SJSA1 (cell line): ENCODE measurements at places on chromosomes 11 and 22. TPM values are rescaled to one million over a fixed set of nuclear protein-coding genes. Genes with fewer than 3 reads are reported as not detected.

GRCh38 chr11:134878785-134879184 lies 466.7 kb upstream of the B3GAT1 start:
- DNase-seq = no peak

GRCh38 chr11:88553204-88553603 lies 215.7 kb upstream of the CTSC start:
- DNase-seq = no peak

Gene USP2
- 0.21 TPM in 1 of 2 replicates, not detected in the other for total RNA-seq

- DNase-seq = no peak
Observed at GRCh38 chr11:3200388-3201111, 18.1 kb downstream of the MRGPRG start.

GRCh38 chr11:122076512-122077120 lies 39.4 kb downstream of the BLID start:
- no peak for DNase-seq

DNA sequence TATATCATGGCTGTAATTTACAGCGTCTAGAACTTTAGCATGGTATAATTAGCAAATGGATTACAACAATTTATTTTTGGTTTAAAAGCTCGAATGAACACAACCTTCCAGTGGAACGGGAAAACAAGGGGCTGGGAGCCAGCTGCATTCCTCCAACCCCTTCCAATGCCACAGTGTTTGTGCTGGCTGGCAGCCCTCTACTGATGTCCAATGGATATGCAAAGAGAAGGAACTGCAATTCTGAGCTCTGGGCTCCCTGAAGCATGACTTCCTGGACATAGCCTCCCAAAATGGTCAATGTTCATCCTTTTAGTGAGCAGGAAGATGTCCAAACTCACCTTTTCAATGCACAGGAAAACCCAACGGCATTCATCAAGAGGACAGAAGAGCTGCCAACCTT lies 288.3 kb downstream of the TENM4 start:
- DNase-seq = no peak

DNA sequence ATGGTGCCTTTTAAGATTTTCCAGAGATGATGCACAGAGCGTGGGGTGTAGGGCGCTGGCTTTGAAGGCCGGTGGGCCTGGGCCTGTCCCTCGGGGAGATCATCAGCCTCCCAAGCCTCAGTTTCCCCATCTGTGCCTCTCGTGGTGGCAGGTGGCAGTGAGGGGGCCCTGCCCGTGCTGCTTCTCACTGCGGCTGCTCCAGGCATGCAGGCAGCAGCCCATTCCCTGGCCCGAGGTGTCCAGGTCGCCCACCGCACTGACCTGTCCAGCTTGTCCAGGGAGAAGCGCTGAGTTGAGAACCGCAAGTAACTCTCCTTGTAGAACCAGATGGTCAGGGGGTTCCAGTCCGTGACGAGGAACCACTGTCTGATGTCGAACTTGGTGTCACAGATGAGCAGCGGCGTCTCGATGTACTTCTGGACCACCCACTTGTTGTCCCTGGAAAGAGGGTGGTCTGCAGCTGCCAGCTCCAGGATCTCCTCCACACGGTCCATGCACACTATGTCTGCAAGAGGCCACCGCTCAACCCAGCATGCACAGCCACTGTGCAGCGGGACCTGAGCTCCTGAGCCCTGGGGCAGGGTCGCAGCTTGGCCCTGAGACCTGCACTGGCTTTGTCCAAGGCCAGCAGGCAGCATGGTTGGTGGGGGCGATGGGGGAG lies 20.5 kb upstream of the IL17REL start:
- DNase-seq = no peak

DNA sequence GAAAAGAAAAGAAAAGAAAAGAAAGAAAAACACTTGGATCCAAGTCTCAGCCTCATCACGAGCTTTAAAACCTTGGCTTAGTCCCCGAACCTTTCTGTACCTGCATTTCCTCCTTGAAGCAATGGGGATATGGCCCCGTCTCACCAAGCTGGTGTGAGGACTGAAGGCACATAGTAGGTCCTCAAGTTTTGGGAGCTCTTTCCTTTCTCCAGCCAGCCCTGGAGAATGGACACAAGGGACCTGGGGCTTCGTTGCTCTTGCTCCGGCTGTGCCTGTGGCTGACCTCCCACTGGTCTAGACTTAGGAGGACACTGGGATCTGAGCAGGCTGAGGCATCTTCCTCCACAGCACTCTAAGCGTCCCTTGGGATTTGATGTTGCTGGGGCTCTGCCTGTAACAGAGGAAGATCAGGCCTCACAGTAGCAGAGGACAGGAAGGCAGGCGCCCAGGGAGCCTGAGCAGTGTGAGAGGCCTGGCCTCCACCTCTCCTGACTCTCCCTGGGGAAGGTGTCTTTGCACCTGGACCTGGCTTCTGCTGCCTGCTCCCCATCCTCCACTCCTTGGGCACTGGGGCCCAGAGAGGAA lies 32.8 kb downstream of the KCNC1 start:
- DNase-seq = no peak

DNA sequence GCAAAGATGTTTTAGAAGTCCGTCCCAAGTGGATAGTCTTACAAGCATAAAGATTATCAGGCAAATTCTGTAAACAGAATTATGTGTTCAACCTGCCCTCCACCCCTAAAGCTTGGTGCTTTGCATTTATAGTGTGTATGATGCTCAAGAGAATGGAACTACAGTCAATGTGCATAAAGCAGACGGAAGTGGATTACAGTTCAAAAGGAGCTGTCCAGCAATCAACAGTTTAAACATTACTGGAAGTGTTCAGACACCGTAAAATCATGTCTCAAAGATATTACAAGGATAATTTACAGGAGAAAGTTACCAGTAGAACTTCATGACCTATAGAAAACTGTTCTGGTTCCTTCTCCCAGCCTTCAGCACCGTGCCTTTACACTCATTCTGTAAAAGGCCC lies 1.0 kb downstream of the RIC3 start:
- DNase-seq = no peak

GRCh38 chr11:57223601-57224000 lies 13.4 kb downstream of the APLNR start:
- no peak for DNase-seq

Gene CD3E
- not detected in 2 replicates for total RNA-seq

Gene APOL1
- total RNA-seq = 4.4 and 5.8 TPM in 2 replicates

Gene OTOG
- not detected in 2 replicates for total RNA-seq
